ENCODE measurements at places on chromosomes 6 and 20.

DNA sequence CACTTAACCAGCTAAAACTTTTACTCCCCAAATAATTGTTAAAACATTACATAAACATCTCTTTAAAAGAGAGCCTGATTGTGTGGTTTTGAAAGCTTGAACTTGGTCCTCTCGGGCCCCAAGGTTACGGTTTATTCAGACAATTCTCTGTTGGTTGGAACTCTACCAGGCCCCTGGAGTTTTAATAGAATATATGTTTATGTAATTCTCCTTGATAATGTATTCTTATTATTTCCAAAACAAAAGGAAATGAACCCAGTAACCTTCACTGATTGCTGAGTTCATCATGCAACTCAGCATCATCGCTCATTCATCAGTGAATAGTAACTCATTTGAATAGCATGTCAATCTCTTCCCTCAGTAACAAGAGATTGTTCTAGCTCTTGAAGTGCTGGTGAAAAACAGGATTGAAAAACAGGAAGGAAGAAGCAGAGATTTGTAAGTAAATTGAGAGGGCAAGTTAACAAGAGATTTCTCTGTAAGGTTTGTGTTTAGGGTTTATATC, 464.5 kb upstream of the MARCKS start:
- DNase-seq: no peak

DNA sequence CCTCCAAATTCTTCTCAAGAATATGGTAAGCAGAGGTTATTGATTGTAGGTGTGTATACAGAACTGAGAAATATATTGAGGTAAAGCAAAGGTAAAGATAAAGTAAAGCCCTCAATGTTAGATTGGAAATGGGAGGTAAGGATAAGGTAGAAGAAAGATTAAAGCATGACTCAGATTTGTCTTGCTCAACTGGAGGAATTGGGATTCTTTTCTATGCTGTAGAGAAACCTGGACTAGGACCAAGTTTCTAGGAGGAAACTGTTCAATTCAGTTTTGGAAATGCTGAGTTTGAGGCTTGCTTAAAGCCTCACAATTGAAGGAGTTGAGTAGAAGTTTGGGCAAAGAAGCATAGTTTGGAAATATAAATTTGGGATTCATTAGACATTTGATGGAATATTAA, 634.0 kb upstream of the PTCHD4 start:
- DNase-seq: no peak

DNA sequence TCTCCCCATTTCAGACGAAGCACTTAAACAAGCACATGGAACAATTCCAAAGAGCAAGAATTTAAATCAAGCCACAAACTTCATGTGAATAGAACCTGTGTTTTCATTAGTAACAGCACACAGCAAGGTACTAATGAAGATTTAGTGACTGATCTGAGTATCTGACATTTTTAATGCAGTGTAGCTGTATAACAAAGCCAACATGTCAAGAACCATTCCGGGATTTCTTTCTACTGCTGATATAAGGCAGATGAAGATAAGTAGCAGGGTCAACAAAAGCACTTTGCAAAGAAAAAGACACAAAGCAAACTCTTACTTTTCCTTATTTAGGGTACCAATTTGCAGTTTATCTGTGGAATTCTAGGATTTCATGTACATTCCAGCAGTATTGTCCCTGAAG, 11.3 kb downstream of the SLC17A5 start:
- no peak for DNase-seq

GRCh38 chr20:3071610-3072529, at the start of gene OXT:
TSS of gene OXT (plus strand) at chr20:3071620. CDS start at chr20:3071656, 36 bp downstream.
- peak; percentile 79 for DNase-seq

- no peak for DNase-seq
Observed at GRCh38 chr20:24736844-24737211, 212.2 kb upstream of the CST7 start.

DNA sequence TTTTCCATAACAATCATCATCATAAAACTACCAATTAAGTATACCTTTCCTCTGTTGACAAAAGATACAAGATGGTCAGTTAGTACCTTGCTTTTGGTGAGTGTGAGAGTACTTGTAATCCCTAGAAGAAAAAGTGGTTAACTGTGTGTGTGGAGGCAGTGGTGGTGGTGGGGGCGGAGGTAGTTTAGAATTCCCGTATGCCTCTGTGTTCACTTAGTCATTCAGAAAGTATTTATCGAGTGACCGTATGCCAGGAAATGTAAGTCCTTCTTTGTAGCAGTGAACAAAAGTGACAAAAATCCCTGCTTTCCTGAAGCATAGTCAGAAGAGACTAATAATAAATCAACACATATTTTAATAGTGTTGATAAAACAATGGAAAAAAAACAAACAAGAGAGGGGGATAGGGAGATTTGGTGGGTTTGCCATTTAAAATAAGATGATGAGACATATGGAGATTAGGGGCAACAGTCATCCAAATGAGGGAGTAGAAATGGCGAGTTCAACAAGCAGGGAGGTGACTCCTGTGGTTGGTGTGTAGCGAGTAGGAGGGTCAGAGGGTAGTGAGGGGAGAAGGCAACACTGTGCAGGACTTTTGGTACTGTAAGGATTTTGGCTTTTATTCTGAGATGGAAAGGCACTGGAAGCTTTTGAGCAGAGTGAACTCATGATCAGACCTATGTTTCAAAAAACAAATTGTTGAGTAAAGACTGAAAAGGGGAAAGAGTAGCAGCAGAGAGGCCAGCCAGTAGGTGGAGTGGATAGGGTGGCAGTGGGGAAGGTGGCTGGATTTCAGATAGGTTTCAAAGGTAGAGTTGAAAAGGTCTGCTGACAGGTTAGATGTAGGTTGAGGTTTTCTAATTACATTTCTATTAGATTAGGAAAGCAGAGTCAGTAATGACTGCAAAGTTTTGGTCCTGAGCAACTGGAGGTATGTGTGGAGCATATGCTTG, 40.3 kb upstream of the SIM1 start:
- DNase-seq: no peak

- DNase-seq: no peak
Observed at GRCh38 chr20:7226156-7226555, 458.7 kb downstream of the BMP2 start.

DNA sequence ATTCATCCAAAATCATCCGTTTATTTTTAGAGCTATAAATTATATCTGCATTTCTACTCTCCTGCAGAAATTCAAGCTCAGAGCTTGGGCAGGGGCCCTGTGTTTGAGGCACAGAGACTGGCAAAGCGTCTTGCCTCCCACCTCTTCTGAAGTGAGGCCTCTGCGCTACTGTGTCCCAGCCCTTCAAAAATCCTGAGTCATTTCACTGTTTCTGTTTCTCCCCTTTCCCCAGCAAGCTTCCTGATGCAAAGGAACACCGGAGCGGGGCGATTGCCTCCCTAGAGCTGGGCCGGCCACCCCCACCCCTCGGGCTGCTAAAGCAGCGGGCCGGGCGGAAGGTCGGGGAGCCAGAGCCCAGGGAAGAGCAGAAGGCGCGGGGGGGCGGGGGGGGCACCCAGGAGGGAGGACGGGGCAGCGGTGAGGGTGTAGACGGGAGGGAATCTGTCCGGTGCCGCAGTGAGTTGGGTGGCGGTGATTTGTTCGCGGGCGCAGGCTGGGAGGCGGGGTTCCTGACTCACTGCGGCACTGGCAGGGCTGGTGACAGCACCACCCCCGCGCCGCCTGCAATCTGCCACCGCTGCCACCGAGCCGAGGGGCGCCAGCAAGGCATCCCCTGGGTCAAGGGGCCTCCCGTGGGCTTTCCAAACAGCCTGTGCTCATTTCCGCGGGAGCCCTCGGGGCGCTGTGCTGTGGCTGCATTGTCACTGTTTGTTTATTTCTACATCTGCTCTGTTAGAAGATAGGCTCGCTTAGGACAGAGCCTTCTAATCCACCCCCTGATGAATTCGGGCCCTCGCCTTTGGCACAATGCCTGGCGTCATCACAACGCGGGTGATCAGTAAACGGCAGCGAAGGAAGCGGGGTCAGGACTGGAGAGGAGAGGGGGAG, 46.5 kb upstream of the SNAP25 start:
- no peak for DNase-seq

- no peak for DNase-seq
Observed at GRCh38 chr6:134168590-134169208, 116.3 kb upstream of the SLC2A12 start.

DNA sequence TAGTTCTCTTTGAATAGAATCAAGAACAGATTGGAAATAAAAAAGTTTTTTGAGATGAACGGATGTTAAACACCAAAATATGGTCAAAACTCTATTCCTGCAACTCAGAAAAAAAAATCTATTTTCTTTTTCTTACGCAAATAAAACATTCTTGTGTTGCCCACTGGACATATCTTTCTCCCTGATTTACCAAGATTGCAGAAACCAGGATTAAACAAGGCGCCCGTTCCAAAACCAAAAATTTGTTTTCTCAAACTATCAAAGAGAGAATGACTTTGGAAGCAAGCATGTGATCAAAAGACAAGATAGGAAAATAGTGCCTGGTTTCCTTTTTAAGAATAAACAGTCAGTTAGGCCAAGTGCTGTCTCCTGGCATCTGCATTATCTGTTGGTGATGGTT, 273.1 kb downstream of the CLIC5 start:
- DNase-seq: no peak

- DNase-seq: no peak
Observed at GRCh38 chr6:23940466-23940865, 185.5 kb upstream of the NRSN1 start.

GRCh38 chr20:1326031-1326930, 2.7 kb downstream of the SDCBP2 start:
- no peak for DNase-seq

DNA sequence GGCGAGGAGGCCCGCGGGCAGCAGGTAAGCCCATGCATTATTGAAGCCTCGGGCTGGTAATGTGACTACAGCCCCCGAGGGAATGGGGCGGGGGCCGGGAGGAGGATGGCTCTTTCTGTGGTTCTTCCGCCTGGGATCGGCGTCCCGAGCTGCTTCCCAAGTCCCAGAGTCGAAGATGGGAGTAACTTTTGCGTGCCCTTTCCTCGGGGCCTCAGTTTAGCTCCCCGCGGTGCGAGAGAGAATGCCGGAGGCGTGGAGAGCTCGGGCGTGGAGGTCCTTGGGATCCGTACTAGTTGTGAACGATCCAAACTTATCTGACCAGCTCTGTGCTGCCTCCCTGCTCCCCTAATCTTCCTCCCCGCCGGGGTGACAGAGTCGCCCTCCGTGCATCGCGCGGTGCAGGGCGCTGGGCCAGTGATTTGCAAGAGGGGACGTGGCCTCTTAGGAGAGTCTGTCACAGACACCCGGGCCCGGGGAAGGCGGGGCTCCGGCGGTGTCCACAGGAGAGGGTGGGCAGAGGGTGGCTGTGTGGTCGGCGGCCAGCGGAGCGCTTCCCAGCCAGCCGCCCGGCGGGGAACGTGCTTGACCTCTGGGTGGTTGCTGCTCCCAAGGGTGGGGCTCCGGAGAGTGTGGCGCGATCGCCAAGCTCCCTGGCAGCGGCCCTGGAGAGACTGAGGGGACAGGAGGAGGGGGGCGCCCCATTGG, 815 bp downstream of the UTRN start:
- DNase-seq: peak; percentile 36

DNA sequence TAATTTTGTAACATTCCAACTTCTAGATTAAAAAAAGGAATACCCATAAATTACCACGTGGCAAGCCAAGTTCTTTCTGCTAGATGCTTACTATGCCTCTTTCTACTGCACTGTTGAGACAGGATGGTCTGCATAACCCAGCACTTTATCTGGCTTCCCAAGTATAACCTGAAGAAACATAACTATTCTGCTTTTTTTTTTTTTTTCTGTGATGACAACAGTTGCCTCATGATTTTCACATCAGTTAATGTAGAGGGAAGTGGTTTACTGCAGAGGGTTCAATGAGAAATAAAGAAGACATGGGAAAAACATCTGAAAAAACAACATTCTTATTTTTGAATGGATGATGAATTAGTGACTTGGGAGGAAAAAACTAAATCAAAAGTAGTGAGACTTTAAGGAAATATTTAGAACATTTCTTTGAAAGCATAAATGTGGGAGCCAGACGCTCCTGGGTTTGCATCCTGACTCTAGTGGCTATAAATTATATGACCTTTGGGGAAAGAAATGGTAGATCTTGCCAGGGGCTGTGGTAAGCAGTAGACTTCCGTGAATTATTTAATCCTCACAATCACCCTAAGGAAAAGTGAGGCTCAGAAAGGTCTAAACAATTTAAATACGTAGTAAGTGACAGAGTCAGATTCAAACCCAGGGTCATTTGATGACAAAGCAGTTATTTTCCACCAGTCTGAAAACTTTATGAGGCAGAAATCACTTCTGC, 230.7 kb downstream of the PHACTR1 start:
- DNase-seq: no peak

GRCh38 chr6:116268589-116269293, 11.0 kb downstream of the TSPYL1 start:
- peak; percentile 71 for DNase-seq

DNA sequence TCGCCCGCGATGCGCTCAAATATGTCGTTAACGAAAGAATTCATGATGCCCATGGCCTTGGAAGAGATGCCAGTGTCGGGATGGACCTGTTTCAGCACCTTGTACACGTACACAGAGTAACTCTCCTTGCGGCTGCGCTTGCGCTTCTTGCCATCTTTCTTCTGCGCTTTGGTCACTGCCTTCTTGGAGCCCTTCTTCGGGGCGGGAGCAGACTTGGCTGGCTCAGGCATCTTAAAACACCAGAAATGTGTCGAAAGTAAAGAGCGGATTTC, 36.4 kb downstream of the HFE start:
- no peak for DNase-seq

- DNase-seq: no peak
Observed at GRCh38 chr6:36501686-36502085, 45.6 kb downstream of the STK38 start.

- DNase-seq: no peak
Observed at GRCh38 chr20:10240655-10241054, 22.0 kb downstream of the SNAP25 start.

- DNase-seq: no peak
Observed at GRCh38 chr20:63891061-63892002, 3.6 kb upstream of the DNAJC5 start.

DNA sequence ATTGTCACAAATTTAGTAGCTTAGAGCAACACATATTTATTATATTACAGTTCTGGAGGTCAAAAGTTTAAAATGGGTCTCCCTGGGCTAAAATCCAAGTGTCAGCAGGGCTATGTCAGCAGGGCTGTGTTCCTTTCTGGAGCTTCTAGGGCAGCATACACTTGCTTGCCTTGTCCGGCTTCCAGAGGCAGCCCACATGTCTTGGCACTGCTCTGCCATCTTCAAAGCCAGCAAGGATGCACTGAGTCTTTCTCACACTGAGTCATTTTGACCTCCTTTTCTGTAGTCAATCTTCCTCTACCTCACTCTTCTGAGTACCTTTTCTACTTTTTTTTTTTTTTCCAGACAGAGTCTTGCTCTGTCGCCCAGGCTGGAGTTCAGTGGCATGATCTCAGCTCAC, 39.0 kb downstream of the ADGRF4 start:
- DNase-seq: no peak

DNA sequence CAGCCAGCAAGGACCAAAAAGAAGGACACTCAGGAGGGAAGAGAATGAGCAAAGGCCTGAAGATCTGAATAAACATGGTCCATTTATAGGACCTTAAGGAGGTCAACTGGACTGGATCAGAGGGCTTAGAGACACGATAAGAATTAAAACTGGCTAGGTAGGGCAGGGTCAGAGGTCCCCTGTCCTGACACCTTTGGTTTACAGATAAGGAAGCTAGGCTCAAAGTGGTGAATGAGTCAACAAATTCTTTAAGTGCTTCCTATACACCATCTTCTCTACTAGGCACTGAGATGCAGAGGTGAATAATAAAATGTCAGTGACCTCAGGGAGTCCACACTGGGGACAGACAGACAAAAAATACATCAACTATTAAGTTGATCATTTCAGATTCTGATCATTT, 70.3 kb downstream of the HIVEP2 start:
- DNase-seq: no peak
